Right ventricle myocardium superior (tissue), 1 donor: ENCODE measurements at places on chromosomes 1 and 21. TPM values are rescaled to one million over a fixed set of nuclear protein-coding genes. Genes with fewer than 3 reads are reported as not detected.

GRCh38 chr1:177146499-177146898 is 18.0 kb downstream of the ASTN1 start:
- no peak for DNase-seq

GRCh38 chr1:115753361-115753760 is 15.2 kb downstream of the CASQ2 start:
- DNase-seq, result no peak

BCL2L15 gene
- not detected for total RNA-seq

GRCh38 chr1:20262810-20263534 is 27.7 kb upstream of the VWA5B1 start:
- DNase-seq, result no peak

- DNase-seq, result no peak
Measured at GRCh38 chr1:44077421-44077820, 41.2 kb upstream of the KLF17 start.

DNA sequence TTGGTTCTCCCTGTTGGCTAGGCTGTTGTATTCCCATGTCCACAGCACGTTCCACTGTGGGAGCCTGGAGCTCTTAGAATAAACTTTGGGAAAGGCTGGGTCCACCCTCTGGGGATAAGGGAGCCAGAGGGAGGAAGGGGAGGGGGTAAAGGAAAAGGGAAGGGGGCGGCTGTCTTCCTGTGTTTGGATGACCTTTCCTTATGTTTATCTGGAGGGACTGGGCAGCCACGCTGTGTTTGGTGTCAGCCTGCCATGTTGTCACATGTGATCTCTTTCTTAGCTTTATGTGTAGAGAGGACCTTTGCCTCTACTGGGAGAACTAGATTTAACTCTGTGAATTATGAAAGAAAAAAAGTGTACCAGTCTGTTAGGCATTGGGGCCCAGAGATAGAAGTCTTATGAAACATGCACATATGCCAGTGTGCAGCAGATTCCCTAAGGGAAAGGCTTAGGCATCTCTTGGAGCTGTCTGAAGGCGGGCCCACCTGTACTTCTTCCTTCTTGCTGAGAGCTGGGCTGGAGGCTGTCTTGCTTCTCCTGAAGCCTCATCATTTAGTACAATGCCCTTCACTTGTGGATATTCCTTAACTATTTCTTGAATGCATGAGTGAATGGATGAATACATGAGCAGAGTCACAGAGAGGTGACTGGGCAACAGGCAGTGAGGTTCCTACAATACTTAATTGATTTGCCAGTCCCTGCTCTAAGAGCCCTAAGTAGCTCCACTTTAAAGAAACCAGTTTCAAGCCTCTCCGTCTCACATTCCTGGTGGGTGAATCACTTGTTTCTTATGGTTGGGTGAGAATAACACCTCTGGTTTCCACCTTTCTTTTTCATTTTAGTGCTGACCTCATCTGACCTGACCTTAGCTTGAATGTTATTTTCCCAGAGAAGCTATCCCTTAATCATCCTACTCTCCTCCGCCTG is 62.5 kb upstream of the ARHGAP29 start:
- no peak for DNase-seq

P3R3URF gene
- not detected for total RNA-seq

HTR1D gene
- not detected for total RNA-seq

DNA sequence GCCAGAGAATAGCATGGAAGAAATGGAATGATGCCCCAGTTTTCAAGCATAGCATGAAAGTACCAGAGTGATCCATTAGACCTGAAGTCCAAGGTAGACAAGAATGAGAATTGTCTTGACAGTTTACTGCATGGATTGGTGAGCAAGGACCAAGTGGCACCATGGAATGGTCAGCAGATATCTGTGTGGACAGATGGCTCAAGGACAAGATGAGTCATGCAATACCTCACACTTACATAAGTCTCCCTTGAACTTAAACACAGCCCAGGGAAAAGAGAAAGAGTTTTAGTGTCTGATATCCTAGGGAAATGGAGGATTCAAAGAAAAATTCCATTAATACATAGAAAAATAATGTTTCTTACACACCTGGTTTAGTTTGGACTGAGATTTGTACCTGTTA is 195.2 kb downstream of the MRPL39 start:
- DNase-seq, result no peak

GRCh38 chr1:156755527-156755950 is 4.1 kb upstream of the HDGF start:
- DNase-seq, result no peak

- DNase-seq, result no peak
Measured at GRCh38 chr1:77375990-77376389, 94.2 kb downstream of the AK5 start.

- DNase-seq, result no peak
Measured at GRCh38 chr21:29196670-29197191, 66.3 kb downstream of the MAP3K7CL start.

CFAP141 gene
- total RNA-seq, result not detected

PSEN2 gene
- 19.8 TPM for total RNA-seq

LCE1B gene
- not detected for total RNA-seq

DNA sequence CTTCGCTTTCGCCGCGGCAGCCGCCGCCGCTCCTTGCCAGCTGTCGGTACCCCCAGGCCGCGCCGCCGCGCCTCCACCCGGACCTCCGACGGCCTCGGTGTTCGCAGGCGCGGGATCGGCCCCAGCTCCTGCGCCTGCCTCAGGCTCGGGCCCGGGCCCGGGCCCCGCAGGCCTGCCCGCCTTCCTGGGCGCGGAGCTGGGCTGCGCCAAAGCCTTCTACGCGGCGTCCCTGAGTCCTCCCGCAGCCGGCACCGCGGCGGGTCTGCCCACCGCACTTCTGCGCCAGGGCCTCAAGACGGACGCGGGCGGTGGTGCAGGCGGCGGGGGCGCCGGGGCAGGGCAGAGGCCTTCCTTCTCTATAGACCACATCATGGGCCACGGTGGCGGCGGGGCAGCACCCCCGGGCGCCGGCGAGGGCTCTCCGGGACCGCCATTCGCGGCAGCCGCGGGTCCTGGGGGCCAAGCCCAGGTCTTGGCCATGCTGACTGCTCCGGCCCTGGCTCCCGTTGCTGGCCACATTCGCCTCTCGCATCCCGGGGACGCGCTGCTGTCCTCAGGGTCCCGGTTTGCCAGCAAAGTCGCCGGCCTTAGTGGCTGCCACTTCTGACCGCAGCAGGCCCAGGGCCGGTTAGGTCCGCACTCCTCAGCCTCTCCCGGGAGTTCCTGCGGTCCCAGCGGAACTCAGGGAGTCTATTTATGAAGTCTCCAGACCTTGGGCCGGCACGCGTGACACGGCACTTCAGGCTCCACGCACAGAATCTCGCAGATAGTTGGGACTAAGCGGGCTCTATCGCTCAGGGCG is 1.4 kb downstream of the FOXD2 start:
- no peak for DNase-seq

GRCh38 chr1:185474440-185475149 is 157.6 kb upstream of the IVNS1ABP start:
- no peak for DNase-seq

DNA sequence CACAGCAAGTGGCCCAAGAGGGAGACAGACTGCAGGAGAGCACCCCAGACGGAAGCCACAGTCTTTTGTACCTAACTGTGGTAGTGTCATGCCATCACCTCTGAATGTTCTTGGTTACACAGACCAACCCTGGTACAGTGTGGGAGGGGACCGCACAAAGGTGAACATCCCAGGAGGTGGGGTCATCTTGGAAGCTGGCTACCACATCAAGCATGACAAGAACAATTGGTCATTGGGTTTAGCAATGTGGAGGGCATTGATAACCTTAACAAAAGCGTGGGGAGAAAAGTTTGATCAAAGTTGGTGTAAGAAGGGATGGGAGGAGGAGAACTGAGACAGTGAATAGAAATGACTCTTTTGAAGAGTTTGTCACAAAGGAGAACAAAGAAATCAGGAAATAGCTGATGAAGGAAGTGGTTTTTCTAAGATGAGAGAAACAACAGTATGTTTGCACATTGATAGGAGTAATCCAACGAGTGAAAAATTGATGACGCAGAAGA is 87.1 kb upstream of the CACNA1E start:
- no peak for DNase-seq

HPDL gene
- total RNA-seq, result not detected

GRCh38 chr21:42198929-42199867 is 19.7 kb upstream of the ABCG1 start:
- DNase-seq, result no peak

- DNase-seq, result no peak
Measured at GRCh38 chr1:222034790-222035189, 292.9 kb upstream of the DUSP10 start.

GRCh38 chr1:207997486-207998268 is 86.8 kb upstream of the CD34 start:
- peak; percentile 78 for DNase-seq

RAD54L gene
- 0.48 TPM for total RNA-seq

ANGPTL7 gene
- total RNA-seq, result 0.89 TPM

AMY1B gene
- not detected for total RNA-seq

GRCh38 chr21:42370894-42371654 is 4.7 kb upstream of the TFF1 start:
- no peak for DNase-seq

DNA sequence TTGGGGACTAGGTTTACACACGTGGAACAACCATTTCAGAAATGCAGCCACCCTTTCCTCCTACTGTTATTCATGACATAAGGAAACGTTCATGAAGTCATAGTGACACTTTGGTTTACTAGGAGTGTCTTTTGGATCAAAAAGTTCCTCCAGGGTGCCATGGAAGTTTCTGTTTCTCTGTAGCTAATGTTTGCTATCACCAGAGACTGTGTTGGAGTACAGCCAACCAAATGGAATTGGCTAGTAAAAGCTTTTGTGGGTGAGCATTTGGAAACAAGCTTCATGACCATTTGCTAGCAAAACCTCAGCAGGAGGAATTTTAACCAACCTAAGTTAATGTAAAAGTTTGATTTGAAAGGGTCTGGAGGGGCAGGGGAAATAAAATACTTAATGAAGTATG is 43.9 kb upstream of the ADGRL2 start:
- no peak for DNase-seq

GRCh38 chr1:75328691-75329090 is 194.5 kb downstream of the LHX8 start:
- no peak for DNase-seq

SH2D5 gene
- not detected for total RNA-seq

- DNase-seq, result peak; percentile 62
Measured at GRCh38 chr1:224851210-224851847, 78.1 kb upstream of the DNAH14 start.

DNA sequence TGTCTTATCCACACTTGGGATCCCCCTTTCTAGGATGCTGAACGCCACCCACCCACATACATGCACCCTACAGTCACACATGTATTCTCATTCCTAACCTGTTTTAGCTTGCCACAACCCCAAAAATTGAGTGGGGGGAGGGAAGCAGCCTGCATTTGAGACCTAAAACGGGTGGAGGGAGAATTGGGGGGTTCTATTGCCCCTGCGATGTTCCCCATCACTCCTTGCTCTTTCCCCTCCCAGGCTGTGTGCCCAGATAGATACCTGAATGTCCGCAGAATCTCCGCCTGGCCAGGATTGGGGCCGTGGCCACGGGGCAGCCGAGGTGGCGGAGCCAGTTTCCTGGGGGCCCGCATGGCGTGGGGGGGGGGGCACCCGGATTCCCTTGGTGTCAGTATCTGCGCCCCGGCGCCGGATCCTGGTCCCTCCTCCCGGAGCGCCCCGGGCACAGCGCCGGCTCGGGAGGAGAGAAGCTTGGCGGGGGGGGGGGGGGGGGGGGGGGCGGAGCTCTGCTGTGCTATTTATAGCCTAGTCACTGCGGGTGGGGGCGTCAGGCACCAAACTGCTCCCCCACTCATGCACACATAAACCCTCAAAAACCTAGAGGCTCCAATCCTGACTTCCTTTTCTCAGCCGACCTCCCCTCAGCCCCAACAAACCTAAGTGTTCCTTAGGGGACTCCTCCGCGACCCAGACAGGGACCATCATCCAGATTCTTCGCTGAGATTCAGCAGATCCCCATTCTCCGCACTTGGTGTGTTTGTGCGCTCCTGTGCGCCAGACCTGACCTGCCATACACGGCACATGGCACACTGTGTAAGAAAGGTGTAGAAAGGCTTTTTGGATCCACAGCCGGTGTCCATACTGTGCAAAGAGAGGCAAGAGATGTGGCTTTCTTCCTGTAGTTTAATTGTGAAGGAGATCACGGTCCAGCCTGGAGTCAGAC is 1.9 kb downstream of the ANKRD34A start:
- DNase-seq, result peak; percentile 62

DNA sequence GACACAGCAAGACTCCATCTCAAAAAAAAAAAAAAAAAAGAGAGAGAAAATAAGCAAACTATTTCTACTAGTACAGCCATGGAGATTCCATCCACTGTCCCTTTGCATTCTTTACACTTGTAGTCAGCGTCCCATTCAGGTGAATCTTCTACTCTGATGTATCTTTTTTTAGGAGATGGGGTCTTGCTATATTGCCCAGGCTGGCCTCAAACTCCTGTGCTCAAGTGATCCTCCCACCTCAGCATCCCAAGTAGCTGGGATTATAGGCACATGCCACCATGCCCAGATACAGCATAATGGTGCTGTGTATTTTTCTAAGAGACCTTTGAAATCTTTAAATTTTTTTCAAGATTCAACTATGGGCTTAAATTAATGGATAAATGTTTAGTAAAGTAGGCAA is 8.1 kb upstream of the CENPL start:
- DNase-seq, result no peak

DNA sequence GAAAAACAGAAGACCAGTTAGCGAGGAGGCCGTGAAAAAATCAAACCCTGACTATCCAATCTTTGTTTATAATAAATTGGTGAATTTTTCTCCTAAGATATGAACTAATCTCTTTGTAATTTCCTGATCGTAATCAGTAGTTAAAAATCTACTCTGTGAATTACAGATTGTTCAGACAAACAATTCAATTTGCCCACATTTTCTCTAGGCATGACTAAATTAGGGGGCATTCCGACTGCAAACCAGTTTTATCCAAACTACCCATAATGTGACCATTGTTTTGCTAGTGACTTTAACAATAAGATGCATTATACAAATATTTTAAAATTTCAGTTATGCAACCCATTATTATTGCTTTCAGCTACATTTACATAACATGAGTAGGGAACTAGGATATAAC is 546.9 kb upstream of the ADAMTS5 start:
- no peak for DNase-seq

GRCh38 chr1:84442256-84442655 is 36.8 kb upstream of the RPF1 start:
- no peak for DNase-seq

DNA sequence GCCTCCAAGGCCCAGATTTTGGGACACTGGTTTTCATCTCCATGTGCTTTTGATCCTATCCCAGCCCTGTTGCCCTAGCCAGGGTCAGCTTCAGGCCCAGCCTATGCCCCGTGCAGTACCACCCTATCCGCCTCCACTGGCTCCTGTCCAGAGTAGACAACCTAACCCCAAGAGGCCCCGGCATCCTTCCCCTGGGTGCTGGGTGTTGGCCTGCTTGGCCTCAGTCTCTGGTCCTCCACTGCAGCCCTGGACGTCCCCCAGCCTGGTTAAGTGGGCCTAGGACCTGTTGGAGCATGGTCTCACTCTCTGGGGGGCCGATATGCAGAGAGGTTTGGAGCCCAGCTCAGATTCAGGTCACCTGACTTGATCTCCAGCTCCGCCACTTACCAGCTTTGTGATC is 1.6 kb downstream of the CSF3R start:
- DNase-seq, result no peak
